ENCODE measurements at places on chromosomes 2 and 18.

DNA sequence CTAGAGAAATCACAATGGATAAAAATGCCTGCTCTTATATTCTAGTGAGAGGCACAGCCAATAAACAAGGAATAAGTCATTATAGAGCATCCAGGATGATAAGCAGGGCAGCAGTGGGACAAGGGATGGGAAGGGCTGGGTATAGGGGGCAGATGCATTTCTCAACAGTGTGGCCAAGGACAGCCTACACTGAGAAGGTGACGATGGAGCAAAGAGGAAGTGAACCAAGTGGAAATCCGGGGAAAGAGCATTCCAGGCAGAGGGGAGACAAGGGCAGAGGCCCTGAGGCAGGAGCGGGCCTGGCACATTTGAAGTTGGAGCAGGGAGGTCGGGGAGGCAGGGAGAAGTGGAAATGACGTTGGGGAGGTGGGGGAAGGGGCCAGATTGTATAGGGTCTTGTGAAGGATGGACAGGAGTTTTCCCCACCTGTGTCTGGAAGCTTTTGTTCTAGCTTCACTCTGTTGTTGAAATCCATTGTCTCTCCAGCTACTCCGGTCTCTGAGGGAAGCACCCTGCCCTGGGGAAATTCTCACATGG is 17.6 kb downstream of the TMEM177 start:
- DNase-seq, result no peak

DNA sequence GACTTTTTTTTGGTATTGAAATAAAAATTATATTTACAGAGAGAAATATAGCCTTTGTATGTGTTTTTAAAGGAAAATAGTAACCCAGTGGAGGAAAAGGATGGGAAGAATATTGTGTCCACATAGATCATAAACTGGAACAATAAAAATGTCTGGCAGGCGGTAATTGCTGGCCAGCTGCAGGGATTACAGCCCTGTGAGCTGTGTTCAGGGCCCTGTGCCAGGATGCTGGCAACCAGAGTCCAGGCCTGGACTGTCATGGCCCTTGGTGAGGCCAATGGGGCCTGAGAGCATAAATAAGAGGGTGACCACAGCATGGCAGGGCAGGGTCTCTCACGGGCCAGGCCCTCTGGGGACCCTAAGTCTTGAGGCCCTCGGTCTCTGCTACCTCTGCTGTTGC is 171.2 kb downstream of the ACOXL start:
- DNase-seq, result no peak

DNA sequence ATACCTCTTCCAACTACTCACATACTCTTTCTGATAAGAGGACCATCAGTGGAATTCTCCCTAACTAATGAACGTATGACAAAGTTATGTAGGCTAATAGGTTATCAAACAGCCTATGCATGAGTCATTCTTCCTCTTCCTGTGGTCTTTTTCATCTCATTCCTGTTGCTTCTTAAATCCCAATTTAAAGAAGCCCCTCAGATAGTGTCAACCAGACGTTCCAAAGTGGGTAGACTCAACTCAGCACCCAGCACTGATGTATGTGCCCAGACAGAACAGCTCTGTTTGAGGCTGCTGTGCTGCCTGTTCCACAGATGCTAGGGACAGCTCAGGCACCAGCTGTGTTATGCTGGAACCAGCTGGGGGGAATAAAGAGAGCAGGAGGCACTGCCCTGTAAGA is 52.6 kb downstream of the CXCR4 start:
- no peak for DNase-seq

- DNase-seq, result no peak
These were observed 15.4 kb upstream of the DTNA start for GRCh38 chr18:34694591-34695165.

- no peak for DNase-seq
These were observed 36.7 kb downstream of the SP140 start for GRCh38 chr2:230262246-230262645.

GRCh38 chr2:219551441-219552381 is 7.9 kb downstream of the TMEM198 start:
- no peak for DNase-seq

DNA sequence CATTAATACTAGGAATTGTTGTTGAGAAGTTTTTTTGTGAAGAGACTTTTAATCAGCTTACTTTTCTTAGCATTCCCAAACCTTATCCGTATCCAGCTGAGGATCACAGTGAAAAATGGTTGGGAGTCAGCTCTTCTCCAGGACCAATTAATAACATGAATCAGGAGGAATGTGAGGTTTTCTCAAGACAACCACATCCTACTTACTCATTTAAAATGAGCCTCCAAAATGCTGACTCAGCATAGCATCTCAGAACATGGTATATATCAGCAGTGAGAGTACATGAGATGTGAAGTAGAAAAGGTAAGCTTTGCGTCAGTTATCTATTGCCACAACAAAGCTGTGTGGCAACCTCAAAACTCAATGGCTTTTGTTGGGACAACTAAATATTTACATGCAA is 140.3 kb downstream of the NRP2 start:
- peak; percentile 78 for DNase-seq

GRCh38 chr2:44931198-44931780 is 10.2 kb upstream of the SIX3 start:
- no peak for DNase-seq

DNA sequence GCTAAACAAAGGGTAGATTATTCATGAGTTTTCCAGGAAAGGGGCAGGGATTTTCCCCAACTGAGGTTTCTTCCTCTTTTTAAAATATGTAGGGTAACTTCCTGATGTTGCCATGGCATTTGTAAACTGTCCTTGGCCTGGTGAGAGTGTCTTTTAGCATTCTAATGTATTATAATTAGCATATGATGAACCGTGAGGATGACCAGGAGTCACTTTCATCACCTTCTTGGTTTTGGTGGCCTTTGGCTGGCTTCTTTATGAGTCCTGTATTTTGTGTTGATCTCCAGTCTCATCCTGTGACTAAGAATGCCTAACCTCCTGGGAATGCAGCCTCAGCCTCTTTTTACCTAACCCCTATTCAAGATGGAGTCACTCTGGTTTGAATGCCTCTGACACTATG is 391.0 kb upstream of the LINC00305 start:
- DNase-seq, result no peak

DNA sequence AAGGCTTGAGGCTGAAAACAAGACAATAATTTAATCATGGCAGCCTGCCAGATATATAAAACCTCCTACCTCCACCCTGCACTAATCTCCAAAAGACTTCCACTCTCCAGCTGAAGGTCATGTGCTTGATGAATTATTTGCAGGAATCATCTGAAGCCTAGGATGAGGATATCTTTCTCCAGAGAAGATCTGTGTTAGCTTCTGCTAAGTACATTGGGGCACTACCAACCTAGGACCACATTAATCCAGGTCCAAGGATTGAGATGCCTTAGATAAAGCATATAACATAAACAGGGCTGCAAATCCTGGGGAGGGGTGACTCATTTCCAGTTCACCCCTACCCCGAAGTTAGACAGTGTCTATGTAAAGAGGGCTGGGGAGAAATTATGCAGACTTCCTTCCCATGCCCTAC is 80.5 kb upstream of the FRZB start:
- no peak for DNase-seq

- DNase-seq, result peak; percentile 48
These were observed 51.7 kb downstream of the ARMC9 start for GRCh38 chr2:231250146-231250545.

- DNase-seq, result no peak
These were observed 11.1 kb downstream of the NR4A2 start for GRCh38 chr2:156321243-156321904.

DNA sequence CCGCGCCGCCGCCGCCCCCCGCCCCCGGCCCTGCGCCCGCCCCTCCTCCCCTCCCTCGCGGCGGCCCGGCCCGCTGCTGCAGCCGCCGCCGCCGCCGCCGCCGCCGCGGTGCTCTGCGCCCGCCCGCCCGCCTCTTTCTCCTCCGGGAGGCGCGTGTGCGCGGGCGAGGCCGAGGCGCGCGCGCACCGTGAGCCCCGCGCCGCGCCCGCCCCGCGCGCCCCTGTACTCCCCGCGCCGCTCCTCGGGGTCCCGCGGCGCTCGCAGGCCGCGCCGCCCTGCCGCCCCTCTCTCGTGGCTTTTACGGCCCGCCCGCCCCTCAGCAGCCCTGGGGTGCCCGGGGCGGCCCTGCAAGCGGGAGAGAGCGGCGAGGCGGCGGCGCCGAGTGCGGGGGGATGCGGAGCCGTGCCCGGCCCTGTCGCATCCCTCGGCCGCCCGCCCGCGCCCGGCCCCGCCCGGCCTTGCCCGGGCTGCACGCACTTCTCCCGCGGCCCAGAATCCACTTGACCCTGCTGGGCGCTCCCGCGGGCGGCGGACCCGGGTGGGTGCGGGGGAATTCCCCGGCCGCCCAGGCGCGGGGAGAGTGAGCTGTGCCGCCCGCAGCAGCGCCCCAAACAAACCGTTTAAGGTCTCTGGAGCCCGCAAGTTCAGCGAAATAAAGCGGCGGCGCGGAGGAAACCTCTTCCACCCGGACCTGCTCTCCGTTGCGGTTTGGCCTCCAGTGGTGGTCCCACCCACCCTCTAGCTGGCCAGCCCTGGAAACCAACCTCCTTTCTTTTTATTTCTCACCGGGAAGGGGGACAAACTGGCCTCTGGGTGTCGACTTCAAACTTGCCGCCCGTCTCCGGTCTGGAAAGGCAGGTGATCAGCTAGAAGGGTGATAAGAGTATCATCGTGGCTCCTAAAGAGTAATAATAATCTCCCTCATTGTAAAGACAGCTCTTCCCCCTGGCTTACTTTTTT is 37.4 kb downstream of the AFF3 start:
- DNase-seq, result peak; percentile 55

DNA sequence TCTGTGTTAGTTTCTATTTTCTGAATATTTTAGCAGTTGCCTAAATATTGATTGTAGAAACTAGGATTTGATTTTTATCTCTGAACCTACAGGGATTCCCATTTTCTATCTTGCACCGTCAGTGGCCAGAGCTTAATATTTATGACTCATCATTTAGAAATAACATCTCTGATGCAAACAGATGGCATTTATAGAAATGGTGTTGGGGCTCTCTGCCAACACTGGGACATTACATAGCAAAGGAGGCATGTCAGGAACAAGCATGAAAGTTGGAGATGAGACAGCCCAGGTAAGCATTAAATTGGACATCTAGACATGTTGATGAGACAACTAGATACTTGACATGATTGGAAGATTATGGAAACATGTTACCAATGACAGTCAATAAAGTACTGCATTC is 165.3 kb upstream of the SYT4 start:
- DNase-seq, result peak; percentile 17

- no peak for DNase-seq
These were observed 33.9 kb downstream of the ST3GAL5 start for GRCh38 chr2:85854897-85855296.

DNA sequence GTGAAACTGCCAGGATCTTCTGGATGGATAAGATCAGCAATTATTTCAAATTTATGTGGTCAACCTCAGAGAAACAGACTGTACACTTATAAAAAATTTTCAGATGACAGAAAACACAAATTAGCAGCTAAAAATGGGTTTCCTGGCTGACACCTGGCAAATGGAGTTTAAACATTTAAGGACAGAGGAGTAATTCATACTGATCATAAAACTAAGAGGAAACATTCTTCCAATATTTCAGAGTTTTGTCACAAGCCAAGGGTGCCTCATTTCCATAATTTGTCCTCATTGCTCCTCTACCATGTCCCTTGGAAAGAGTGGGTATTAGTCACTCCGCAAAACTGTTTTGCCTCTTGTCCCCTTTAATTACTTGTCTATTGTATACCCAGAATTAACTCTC is 70.2 kb downstream of the TMEFF2 start:
- DNase-seq, result peak; percentile 49

DNA sequence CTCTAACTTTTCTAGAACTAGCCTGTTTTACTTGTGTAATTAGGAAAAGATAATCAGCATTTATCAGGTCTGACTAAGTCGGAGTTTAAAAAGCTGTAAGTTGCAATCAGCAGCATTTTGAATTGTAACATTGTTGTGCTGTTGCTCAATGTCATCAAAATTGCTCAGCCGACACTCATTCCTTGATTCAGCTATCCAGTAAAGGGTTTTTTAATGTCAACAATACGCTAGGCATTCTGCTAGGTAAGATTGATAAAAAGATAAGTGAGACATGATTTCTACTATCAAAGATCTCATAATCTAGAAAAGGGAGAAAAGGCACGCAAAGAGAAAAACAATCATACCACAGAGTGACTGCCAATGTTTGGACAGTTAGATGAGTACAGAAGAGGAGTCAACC is 327.1 kb upstream of the CDH2 start:
- DNase-seq, result no peak

DNA sequence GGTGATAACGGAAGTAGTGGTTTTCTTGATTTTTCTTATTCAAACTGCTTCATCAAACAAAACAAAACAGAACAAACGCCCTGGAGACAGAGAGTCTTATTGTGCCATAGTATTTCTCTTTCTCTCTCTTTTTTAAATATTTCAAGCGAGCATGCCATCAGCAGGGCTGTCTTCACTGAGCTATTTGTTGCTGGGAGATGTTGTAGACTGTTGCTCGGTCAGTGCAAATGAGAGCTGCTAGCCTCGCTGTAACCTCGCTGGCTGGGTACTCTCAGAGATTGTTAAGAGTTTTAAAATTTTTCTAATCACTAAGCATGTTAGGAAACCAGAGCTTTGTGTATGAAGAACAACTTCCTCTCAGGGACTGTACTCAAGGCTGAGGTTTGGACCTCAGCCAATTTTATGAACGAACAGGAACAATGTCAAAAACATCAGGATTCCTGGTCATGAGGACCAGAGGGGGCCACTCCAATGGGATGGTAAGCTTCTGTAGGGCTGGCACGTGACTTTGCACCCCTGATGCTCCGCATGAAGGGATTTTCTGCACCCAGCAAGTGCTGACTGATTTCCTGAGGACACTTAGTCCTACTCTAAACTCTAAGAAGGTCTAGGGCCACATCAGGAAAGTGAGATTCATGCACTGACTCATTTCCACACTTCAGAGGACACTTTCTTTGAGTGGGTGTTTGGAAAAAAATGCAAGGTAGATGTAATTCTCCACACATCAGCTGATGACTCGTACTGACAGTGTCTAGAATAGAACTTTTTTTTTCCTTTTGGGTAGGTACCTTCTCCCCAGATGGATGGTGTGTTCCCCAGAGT is 59.8 kb upstream of the IL1R1 start:
- peak; percentile 83 for DNase-seq

DNA sequence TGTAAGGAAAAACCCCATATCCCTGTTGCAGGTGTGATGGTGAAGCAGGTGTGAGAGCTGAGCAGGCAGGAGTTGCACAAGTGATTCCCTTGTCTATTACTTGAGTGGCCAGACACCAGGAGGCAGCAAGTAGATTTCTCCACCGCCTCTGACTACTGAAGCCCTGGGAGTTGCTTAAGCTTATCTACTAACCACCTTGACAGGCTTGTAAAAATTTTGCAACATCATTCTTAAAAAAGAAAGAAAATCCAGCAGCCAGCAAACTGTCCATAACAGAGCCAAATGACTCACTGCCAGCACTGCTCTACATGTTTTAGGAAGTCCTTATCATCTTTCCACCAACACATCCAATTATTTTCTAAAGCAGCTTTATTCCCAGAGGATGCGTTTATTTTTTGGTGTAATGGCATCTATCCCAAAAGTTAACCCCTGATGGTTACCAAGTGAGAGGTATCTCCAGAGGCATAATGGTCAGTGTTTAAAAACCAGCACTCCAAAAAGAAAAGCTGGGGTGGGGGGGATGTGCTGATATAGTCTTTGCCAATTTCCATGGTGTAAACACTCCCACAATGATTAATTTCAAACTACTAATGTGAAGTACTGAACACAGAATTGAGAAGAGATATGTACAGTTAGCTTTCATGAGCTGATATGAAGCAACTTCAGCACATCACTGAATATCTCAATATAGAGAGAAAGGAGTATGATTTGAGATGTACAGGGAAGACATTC is 16.3 kb upstream of the GPR39 start:
- DNase-seq, result peak; percentile 13

- DNase-seq, result no peak
These were observed 629 bp downstream of the PRELID3A start for GRCh38 chr18:12408247-12408869.

All from fibroblast of skin of scalp (primary cell).